Thoracic aorta endothelial cell (primary cell): ENCODE measurements at places on chromosomes 7 and 10. TPM values are rescaled to one million over a fixed set of nuclear protein-coding genes. Genes with fewer than 3 reads are reported as not detected.

PDZD7 gene
- total RNA-seq = 0.50 and 0.53 TPM in 2 replicates

NSUN5 gene
- total RNA-seq = 4.9 and 9.3 TPM in 2 replicates

GRM3 gene
- not detected in 2 replicates for total RNA-seq

SOSTDC1 gene
- total RNA-seq = not detected in 2 replicates

SPDYE5 gene
- under 0.01 TPM in 1 of 2 replicates, not detected in the other for total RNA-seq

LIPN gene
- total RNA-seq = not detected in 2 replicates

H2AZ2 gene
- total RNA-seq = 160 and 167 TPM in 2 replicates

CEP55 gene
- total RNA-seq = 84.8 and 124 TPM in 2 replicates

GRM8 gene
- total RNA-seq = not detected in 2 replicates

TMEM139 gene
- not detected in 2 replicates for total RNA-seq

DENND2A gene
- not detected in 2 replicates for total RNA-seq

OIT3 gene
- under 0.01 TPM in 1 of 2 replicates, not detected in the other for total RNA-seq

ITGB8 gene
- total RNA-seq = 5.5 and 8.9 TPM in 2 replicates

LOXL4 gene
- 1.2 and 1.6 TPM in 2 replicates for total RNA-seq

GIMAP5 gene
- 1.2 and 8.9 TPM in 2 replicates for total RNA-seq

TDRD1 gene
- 0.07 TPM in 1 of 2 replicates, not detected in the other for total RNA-seq

ITIH5 gene
- total RNA-seq = not detected in 2 replicates

CUZD1 gene
- total RNA-seq = 2.1 TPM in 2 replicates

EIF4EBP2 gene
- 60.2 and 62.4 TPM in 2 replicates for total RNA-seq

NEURL1 gene
- under 0.01 and 0.43 TPM in 2 replicates for total RNA-seq

INTS15 gene
- 19.2 and 26.7 TPM in 2 replicates for total RNA-seq

SYT15 gene
- 0.13 and 0.14 TPM in 2 replicates for total RNA-seq

LGI1 gene
- not detected in 2 replicates for total RNA-seq
